ENCODE measurements at places on chromosomes 7 and 10. TPM values are rescaled to one million over a fixed set of nuclear protein-coding genes. Genes with fewer than 3 reads are reported as not detected.
A peak's percentile ranks its signal among the peaks of the same experiment; 100 is the strongest.

Gene SFTPD
- 0.73 TPM for total RNA-seq

Gene SLIT1
- 0.08 TPM for total RNA-seq

Gene ENTPD7
- total RNA-seq, result 9.8 TPM

Gene HACD1
- total RNA-seq, result 2.9 TPM

Gene ODAD2
- 0.28 TPM for total RNA-seq

Gene UFSP1
- total RNA-seq, result 1.8 TPM

Gene GIMAP1
- 1.4 TPM for total RNA-seq

Gene GLCCI1
- 4.4 TPM for total RNA-seq

Gene ASB15
- total RNA-seq, result not detected

Gene ERVW-1
- not detected for total RNA-seq

Gene GDF2
- 7.2 TPM for total RNA-seq

- no peak for DNase-seq
These were observed 56.5 kb downstream of the GSAP start for GRCh38 chr7:77359599-77359998.

DNA sequence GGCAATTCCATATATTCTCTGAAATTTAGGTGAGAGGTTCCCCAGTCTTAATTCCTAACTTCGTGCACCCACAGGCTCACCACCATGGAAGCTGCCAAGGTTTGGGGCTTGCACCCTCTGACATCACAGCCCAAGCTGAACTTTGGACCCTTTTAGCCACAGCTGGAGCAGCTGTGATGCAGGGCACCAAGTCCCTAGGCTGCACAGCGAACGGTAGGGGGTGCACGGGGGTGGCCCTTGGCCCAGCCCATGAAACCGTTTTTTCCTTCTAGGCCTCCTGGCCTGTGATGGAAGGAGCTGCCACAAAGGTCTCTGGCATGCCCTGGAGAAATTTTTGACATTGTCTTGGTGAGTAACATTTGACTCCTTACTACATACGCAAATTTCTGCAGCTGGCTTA lies 251.9 kb upstream of the GRM3 start:
- no peak for DNase-seq

GRCh38 chr7:77326131-77326530 lies 90.0 kb downstream of the GSAP start:
- DNase-seq, result no peak

DNA sequence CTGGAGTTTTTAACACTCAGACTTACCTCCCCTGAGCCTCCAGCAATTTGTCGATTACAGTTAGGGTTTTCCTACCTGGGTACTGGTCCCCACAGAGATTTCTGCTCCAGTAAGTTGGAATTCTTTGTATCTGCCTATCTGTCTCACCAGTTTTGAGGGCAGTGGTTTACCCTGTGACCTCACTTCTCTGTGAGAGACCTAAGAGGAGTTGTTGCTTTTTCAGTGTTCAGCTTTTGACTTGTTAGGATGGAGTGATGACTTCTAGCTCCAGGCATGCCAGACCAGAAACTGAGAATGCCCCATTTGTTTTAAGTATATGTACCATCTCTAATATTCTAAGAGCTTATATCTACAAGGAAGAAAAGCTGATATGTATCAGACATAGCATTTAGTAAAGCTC lies 42.9 kb downstream of the CSGALNACT2 start:
- no peak for DNase-seq

GRCh38 chr10:3655528-3655927 lies 129.5 kb downstream of the KLF6 start:
- no peak for DNase-seq

GRCh38 chr10:101803511-101803910 lies 14.7 kb downstream of the OGA start:
- DNase-seq, result no peak

DNA sequence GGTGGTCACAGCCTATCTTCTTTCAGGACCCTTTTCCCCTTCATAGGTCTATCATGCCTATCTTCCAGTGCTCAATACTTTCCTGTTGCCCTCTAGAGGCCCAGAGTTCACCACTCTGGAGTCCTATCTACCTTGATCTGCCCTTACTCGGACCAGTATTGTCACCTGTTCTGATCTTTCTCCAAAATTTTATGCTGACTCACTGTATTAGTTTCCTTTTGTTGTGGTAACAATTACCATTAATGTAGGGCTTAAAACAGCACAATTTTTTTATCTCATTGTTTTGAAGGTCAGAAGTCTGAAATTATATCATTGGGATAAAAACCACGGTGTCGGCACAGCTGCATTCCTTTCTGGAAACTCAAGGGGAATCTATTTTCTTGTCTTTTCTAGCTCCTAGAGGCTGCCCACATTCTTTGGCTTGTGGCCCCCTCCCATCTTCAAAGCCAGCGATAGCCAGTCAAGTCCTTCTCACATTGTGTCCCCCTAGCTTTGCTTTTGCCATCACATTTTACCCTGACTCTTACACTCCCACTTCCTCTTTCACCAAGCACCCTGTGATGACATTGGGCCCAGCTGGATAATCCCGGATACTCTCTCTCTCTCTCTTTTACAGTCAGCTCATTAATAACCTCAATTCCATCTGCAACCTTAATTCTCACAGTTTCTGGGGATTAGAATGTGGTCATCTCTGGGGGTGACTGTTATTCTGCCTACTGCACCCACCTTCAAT lies 54.6 kb downstream of the TFAM start:
- DNase-seq, result no peak

- no peak for DNase-seq
These were observed 567.5 kb downstream of the PARD3 start for GRCh38 chr10:34247560-34247959.

GRCh38 chr7:117152213-117153007 lies 170.4 kb downstream of the WNT2 start:
- no peak for DNase-seq

DNA sequence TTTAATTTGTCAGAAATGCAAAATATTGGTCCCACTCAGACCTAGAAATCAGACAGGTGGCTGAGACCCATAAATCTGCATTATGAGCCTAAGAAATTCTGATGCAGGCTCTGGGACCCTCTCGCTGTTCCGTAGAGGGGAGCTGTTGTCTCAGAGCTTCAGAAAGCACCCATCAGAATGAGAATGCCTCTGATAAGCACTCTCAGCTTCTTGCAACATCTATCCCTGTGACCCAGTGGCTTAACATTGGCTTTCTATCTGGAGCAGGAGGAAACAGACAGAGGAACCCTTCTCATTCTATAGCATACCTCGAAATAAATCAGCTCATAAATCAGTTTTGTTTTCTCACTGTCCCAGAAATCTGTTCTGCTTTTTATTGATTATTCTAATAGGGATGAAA lies 184.6 kb upstream of the SP4 start:
- no peak for DNase-seq

DNA sequence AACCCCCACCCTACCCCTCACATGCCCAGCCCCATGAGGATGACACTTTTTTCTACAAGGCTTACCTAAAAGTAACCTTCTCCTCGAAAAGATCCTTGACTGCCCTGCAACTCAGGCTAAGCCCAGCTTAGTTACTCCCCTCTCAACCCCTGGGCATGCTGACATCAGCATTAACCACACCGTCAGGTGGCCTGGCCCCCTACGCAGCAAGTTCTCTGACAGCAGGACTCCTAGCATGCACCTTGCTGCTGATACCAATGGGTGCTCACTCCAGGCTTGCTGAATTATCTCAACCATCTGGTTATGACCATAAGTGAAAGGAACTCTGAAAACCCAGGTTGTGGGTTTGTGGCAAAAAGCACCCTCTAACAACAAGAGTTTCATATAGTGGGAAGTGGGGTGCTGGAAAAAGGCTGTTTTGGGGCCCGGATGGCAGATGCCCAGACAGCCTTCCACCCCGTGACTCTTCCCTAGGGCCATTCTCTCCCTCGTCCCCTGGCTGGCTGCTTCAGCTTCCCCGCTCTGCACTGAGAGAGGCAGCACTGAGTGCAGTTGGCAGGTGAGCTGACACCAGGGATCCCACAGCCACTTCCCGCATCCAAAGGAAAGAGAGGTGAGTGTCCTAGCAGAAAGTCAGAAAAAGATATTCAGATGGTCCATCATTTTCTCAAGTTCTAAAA lies 518.9 kb downstream of the KCNMA1 start:
- DNase-seq, result no peak

DNA sequence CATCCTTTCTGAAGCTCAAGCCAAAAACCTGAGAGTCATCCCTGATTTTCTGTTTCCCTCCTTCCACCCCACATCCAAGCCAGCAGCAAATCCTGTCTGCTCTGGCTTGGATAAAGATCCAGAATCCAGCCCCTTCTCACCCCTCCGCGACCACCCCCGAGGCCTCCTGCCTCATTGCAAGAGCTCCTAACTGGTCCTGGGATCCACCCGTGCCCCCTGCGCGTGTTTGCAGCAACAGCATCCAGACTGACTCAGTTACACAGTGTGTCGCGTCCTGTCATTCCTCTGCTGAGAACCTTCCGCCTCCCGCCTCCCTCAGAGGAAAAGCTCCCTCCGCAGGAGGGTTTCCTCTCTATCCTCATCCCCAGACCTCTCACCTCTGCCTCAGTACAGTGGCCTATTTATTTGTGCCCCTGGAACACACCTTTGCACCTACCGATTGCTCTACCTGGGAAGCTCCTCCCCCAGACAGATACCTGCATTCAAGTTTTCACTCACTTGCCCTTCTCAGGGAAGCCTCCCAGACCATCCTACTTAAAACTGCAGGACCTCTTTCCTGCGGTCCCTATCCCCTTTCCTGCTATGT lies 21.6 kb upstream of the GRID1 start:
- no peak for DNase-seq

DNA sequence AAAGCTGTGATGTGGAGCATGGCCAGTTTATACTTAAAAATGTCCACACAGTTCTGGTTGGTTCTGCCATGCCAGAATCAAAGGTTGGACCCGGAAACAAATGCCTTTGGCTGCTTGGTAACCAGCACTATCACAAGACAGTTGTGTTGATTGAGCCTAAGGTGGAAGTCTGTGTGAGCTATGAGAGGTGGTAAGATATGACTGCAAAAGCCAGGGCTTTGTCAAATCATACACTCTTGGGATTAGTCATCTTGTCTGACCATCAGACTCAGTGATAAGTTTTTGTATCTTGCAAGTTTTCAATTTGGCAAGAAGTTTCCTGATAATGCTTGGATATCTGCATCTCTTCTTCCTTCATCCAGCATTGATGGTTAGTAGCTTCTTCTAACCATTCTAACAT lies 35.5 kb downstream of the GPR141 start:
- no peak for DNase-seq

GRCh38 chr7:4709187-4709586 lies 27.1 kb downstream of the FOXK1 start:
- DNase-seq, result no peak

GRCh38 chr10:60006062-60006461 lies 99.7 kb upstream of the CCDC6 start:
- DNase-seq, result no peak

DNA sequence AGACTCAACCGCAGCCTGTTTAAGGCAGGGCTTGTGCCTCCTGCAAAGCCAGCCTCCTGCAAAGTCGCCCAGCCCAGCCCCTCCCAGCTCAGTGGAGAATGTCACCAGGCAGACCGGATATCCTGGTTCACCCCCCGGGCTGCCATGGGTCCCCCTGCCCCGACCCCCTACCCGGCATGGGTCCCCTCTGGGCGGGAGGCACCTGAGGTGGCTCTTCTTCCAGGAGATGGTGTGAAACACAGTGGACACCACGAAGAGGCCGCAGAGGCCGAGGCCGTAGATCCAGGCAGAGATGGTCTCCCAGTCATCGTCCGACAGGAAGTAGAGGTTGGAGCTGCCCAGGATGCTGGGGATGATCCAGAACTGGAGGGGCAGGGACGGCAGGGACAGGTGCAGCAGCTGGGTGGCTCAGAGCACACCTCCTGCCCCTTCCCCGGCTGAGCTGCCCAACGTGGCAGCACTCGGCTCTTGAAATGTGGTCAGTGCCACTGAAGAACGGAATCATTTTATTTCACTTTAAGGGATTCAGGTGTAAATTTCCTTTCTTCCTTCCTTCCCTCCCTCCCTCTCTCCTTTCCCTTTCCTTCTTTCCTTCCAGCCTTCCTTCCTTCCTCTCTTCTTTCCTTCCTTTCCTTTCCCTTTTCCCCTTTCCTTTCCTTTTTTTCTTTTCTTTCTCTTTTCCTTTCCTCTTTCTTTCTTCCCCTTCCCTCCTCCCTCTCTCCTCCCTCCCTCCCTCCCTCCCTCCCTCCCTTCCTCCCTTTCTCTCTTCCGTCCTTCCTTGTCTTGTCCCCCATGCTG lies 36.7 kb upstream of the RADIL start:
- DNase-seq, result no peak

- peak; percentile 46 for DNase-seq
These were observed 106.7 kb downstream of the TES start for GRCh38 chr7:116316838-116317628.

GRCh38 chr10:123869020-123869414 lies 22.6 kb downstream of the CPXM2 start:
- DNase-seq, result no peak

DNA sequence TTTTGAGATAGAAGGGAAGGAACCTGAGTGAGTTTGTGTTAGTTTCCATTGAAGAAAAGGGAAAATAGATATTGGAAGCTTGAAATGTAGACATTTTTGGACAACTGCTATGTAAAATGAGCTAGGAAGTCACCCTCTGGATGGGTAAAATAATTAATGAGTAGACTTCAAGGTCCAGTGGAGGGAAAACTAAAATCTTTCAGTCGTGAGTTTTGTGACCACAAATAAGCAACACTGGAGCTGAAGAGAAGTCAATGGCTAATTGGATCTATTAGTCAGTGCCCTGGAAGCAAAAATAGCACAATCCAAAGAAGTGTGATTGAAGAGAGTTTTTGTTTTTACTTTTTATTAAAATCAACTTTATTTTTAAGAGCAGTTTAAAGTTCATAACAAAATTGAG lies 123.4 kb downstream of the MYO3A start:
- DNase-seq, result no peak

DNA sequence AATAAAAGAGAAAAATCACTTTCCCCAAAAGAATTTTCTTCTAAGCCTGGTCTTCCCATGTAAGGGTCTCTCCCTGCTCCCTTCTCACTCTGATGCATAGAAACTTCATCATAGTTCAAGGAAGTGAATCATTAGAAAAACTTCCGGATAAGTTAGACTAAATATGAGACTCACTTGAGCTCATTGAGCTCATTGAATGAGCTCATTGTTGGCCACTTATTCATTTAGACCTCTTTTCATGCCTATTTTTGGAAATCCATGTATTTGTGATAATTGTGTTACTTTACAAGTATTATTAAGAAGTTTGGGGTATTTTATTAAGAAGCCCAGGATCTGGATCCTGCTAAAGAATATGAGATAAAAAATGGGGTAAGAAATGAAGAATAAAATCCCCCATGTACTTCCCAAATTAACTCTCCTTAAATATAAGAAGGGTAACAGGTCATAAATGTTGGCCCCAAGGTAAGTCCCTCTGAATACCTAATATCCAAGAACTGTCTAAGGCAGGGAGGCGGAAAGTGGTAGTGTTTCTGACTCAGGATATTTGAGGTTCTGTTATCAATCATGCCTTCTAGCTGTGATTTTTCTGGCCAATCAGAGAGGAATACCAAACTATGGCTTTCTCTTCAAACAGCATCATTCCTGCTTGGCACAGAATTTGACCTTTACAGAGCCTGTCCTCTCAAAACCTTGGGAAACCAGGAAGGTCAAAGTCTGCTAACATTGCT lies 236.5 kb upstream of the PTN start:
- DNase-seq, result no peak

DNA sequence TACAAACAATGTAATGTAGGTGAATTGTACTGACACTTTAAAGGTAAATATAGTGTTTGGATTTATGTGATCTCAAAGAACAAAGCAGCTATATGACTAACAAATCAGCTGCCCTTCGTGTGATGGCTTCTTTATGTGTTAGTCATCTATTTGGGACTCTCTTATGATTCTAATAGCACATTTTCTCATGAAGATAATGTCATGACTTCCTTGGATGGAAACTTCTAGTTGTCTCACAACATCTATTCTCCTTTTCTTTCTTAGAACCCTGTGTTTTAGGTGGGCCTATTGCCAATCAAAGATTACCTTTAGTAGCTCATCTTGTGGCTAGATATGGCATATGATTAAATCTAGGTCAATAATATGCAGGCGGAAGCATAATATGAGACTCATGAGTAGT lies 45.0 kb downstream of the TMEM106B start:
- no peak for DNase-seq

Measured in left lobe of liver (tissue), 2 donors.